ENCODE measurements at places on chromosomes 1 and 21. TPM values are rescaled to one million over a fixed set of nuclear protein-coding genes. Genes with fewer than 3 reads are reported as not detected.
A peak's percentile ranks its signal among the peaks of the same experiment; 100 is the strongest.

The ABCA4 gene
- 0.82 TPM for total RNA-seq

The OLIG2 gene
- 14.7 TPM for total RNA-seq

The GUCA2B gene
- not detected for total RNA-seq

The LRRC41 gene
- total RNA-seq: 51.0 TPM

The UMODL1 gene
- not detected for total RNA-seq

The CYP4A22 gene
- not detected for total RNA-seq

The CD34 gene
- total RNA-seq: 0.82 TPM

The C1orf94 gene
- total RNA-seq: under 0.01 TPM

The EPHB2 gene
- total RNA-seq: 22.8 TPM

The ELAVL4 gene
- 137 TPM for total RNA-seq

The S100A4 gene
- total RNA-seq: 1.6 TPM

The MARCKSL1 gene
- 373 TPM for total RNA-seq

The CYP4A11 gene
- not detected for total RNA-seq

The FLG2 gene
- total RNA-seq: not detected

DNA sequence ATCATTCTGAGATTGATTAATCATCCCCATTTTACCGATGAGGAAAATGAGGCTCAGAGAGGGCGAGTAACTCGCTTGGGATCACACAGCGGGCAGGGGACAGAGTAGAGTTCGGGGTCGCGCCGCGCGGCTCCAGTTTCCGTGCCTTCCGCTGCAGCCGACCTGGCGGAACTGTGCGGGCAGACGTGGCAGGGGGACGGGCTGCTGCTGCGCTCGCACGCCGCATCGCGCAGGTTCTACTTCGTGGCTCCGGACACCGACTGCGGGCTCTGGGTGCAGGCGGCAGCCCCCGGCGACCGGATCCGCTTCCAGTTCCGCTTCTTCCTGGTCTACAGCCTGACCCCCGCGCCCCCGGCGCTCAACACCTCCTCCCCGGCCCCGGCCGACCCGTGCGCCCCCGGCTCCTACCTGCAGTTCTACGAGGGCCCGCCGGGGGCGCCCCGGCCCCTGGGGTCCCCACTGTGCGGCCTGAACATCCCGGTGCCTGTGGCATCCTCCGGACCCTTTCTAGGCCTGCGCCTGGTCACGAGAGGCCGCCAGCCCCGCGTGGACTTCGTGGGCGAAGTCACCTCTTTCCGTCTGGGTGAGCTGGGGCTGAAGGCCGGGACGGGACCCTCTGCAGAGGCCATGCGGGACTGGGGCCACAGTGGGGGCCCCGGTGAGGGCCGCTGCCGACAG lies 2.3 kb downstream of the LDLRAD2 start:
- DNase-seq: peak; percentile 19

DNA sequence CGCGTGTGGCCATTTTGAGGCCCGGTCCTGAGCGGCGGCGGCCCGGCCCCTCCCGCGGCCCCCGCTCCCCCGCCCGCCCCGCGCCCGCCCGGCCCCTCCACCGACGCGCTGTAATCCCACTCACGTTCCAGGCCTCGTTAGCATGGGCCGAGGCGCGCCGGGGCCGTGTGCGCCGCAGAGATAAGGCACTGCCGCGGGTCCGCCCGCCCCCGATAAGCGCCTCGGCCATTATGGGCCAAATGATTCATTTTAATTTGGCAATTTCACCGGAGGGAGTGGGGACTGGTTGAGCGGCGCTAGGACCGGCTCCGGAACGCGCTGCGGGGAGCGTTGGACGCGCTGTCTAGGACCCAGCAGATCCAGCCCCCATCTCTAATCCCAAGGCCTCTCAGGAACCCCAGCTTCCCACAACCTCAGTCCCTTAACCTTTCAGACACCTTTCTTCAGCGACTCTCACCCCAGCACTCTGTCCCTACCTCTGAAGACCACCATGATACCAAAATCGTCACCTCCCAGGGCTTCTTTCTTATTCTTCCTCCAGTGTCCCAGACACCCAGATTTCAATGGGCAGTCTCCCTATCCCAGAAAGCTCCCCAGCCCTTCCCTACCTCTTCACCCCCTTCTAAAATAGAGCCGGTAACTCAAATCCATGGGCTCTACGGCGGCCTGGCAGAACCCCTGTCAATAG lies at the start of gene TAL1:
Gene TAL1, minus strand, starts transcription at position 39 of the 688 bp plus-strand sequence. CDS start 6,337 bp downstream, outside the sequence.
- no peak for DNase-seq

DNA sequence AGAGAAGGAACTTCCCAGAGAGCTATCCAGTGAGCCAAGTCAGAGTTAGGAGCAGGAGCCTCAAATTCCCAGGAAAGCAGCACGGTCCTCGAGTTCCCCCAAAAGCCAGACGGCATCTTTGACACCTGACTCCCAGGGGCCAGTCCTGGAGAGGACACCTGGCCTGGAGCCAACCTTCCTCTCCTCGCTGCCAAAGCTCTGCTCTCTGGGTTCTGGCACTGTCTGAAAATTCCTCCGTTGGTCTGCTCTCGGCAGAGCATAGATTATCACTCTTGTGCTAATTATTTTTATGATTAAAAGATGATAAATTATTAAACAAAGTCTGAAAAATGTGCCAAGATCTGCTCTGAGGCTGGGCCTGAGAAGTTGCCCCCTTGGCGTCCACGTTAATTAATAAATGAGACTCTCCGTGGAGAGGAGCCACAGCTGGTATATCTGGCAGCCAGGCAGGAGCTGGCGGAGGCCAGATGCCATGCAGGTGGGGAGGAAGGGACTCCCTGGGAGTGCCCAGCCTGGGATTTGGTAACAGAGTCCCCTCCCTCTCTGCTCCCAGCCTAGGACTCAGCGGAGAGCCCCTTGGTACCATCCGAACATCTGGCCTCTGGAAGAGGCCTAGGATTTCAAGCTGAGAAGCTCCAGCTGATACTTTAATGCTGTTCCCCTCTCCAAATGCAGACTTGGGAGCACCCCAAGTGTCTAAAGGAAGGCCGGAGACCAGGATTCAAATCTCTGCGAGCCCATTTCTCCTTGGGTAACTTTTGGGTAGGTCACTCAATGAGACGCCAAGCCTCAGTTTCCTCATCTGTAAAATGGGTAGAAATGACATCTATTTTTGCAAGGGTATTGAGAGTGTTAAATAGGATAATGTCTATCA lies 163.7 kb upstream of the POU3F1 start:
- no peak for DNase-seq

DNA sequence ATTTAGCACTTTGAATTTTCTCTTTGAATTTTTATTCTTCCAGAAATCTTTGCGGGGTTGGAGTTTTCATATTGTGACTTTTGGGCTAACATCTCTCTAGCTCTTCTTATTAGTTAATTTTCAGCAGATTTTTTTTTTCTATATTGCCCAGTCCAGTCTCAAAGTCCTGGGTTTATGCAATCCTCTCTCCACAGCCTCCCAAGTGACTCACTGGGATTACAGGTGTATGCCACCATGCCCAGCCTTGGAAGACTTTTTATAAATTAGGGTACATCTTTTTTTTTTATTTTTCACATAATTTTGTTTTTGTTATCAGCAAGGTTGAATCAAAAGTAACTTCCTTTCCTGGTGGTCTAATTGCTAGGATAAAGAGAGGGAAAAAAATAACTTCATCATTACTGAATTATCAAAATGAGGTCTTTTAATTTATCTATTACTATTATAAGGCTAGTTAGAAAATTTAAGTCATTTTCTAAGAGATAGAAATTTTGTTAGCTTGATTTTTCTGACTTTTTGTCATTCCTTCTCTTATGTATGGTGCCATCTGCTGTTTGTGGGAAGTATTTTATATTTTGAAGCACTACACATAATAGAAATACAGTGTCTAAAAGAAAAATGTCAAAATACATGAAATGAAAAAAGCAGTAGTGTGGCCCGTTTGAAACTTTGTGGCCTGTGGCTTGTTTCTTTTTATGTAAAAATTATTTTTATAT lies 273.4 kb upstream of the CACYBP start:
- peak; percentile 20 for DNase-seq

GRCh38 chr1:183942933-183943693 lies 94.4 kb downstream of the COLGALT2 start:
- DNase-seq: no peak

DNA sequence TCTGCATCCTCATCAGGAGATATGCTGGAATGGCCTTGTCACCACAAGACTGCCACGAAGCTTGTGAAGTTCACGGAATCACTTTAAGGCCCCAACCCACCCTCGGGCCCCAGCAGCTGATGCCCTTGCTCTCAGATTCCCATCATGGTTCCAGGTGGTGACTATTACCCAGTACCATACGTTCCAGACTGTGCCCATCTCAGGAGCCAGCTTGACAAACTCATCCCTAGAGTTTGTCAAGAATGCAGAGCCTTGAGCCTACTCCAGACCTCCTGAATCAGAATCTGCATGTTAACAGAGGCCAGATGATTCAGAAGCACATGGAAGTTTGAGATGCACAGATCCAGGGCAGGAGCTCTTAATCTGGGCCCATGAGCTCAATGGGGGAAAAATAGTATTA lies 53.9 kb upstream of the RBM15 start:
- no peak for DNase-seq

- DNase-seq: no peak
Measured at GRCh38 chr21:36706951-36707762, 8.2 kb downstream of the SIM2 start.

GRCh38 chr1:216057063-216057462 lies 366.2 kb downstream of the USH2A start:
- DNase-seq: no peak

GRCh38 chr1:115056395-115056798 lies 26.8 kb downstream of the TSHB start:
- DNase-seq: no peak

DNA sequence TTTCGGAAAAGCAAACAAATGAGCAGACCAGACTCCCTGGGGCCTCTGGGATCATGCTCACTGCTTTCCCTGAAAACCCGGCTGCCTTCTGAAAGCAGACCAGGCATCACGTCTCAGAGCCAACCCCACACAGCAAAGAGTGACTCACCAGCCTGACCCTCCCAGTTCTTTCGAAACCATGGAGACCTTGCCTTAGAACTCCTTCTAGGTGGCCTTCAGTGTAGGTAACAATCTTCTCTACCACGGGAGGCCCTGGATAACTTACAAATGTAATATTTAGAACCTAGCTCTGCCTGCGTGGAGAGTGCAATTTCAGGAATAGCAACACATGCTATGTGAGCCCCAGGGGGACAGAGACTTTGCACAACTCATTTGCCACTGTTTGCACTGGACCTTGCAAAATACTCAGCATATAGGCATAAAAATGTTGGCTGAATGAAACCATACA lies 105.2 kb downstream of the SUSD4 start:
- DNase-seq: no peak

DNA sequence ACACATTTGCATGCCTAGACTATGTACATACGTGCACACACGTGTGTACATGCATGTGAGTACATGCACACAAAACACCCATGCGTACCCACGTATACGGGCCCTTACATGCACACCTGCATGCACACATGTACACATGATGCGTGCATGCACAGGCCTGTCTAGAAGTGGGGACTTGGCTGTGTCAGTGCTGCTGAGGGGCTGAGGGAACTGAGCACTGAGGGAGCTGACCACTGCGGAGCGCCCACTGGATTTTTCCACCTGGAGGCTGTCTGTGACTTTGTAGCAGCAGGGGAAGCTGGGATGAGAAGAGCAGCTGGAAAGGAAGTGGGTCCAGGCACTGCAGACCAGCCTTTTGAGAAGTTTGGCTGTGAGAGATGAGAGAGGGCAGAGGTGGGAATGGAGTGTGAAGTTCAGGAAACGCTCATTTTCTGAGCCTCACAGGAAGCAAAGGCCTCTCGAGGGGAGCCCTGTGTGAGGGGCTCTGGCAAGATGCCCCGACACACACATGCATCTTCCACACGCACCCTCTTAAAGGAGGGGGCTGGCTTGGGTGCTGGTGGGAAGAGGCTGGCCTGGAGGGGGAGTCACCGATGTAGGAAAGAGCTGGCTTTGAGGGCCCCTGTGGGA lies 20.9 kb downstream of the PODN start:
- DNase-seq: no peak

DNA sequence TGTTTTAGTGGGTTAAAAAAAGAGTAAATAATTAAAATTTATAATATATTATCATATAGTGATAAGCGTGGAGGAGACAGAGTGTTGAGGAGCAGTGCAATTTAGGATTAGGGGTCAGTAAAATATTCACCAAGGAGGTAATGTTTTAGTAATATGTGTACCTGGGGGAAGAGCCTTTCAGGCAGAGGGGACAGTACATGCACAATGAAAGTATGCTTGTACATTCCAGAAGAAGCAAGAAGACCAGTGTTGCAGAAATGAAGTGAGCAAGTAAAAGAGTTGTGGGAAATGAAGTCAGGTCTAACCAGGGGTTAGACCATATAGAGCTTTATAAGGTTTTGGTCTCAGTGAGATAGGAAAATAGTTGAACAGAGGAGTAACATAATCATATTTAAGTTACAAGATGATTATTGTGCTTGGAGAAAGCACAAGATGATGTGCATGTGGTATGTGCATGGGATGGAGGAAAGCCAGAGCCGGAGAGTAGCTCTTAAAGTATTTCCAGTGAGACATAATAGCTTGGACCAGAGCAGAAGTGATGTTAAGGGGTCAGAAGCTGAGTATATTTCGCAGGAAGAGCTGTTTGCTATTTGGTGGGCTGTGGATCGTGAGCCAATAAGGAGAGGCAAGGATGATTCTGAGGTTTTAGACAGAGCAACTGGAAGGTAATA lies 44.8 kb downstream of the SNX7 start:
- no peak for DNase-seq

DNA sequence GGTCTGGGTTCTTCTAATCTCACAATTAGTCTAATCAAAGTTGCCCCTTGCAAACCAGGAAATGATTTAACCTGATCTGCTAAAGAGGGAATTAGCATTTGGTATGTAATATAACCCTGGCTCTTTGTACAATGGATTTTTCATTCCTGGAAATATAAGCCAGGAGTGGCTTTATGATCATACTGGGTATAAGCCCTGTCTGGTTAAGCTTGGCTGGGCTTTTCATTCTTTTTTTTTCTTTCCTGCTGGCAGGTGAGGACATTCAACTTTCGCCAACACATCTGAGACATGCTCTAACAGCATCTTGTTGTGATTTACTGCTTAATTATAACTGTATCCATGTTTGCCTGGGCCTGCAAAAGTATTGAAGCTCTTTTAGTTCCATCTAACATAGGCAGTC lies 20.4 kb upstream of the SDE2 start:
- DNase-seq: no peak

GRCh38 chr1:165487921-165488320 lies 43.0 kb upstream of the RXRG start:
- no peak for DNase-seq

GRCh38 chr1:152933196-152933595 lies 13.8 kb upstream of the SPRR5 start:
- no peak for DNase-seq

GRCh38 chr1:229223498-229223897 lies 47.4 kb upstream of the RAB4A start:
- no peak for DNase-seq

GRCh38 chr1:201069636-201070035 lies 42.6 kb downstream of the CACNA1S start:
- DNase-seq: no peak

- no peak for DNase-seq
Measured at GRCh38 chr1:198352975-198353695, 187.3 kb downstream of the ATP6V1G3 start.

DNA sequence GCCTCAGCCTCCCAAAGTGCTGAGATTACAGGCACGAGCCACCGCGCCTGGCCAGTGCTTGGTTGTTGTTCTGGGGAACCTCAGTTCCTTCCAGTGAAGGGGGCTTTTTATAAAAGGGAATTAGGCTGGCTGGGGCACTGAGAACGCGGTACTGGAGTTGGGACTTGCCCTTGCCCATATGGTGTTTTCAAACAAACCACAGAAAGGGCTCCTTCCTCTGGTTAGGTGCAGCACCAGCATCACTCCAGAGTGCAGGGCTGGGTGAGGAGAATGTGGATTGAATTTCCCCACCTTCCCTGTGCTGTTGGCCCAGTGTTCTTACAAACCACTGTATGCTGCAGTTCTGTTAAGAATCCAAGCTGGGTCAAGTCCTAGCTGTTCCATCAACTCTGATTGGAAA lies 5.3 kb downstream of the MAN1C1 start:
- DNase-seq: peak; percentile 2

All from frontal cortex (tissue), 4 donors.